ENCODE measurements at places on chromosomes 2 and 18.
A peak's percentile ranks its signal among the peaks of the same experiment; 100 is the strongest.

GRCh38 chr2:146730882-146731281 is 1113.9 kb upstream of the ACVR2A start:
- DNase-seq: no peak

- no peak for DNase-seq
These were observed 60.8 kb downstream of the KIAA1328 start for GRCh38 chr18:36889742-36890141.

DNA sequence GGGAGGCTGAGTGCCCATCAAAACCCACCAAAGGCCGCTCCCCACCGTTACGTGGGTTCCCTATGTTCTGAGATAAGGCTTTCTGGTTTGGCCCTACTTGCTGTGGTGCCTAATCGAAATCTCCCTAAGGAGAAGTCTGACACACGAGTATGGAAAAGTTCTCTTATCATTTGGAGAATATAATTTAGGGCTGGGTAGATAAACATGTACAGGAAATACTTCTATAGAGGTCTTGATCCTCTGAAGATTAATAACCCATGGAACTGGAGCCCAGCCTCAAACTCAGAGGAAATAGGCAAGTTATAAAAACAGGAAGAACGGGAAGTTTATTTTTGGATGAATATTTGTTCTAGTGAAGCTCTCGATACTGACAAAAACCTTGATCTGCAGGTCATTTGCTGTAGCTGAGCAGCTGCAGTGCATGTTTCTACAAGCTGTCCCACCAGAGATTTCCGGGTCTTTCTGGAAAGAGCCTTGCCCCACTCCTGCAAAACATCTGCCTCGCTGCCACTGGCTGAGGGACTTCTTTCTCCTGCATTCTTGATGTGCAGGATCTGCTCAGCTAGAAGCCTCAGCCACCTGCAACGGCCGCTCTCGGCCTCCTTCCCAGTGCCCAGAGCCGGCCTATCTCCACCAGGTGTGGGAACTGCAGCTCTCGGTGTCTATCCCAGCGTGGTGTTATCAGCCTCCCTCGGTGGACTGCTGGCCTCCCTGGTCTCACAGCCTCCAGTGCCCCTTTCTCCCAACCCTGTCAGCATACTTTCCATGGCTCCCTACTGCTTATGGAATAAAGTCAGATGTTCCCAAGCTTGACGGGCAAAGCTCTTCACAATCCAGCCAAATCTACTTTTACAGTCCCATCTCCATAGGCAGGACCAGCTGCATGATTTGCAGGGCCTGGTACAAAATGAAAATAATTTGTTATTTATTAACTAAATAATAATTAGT is 48.6 kb downstream of the SPRED2 start:
- DNase-seq: no peak

- no peak for DNase-seq
These were observed 52.9 kb downstream of the CCDC141 start for GRCh38 chr2:178997067-178997466.

DNA sequence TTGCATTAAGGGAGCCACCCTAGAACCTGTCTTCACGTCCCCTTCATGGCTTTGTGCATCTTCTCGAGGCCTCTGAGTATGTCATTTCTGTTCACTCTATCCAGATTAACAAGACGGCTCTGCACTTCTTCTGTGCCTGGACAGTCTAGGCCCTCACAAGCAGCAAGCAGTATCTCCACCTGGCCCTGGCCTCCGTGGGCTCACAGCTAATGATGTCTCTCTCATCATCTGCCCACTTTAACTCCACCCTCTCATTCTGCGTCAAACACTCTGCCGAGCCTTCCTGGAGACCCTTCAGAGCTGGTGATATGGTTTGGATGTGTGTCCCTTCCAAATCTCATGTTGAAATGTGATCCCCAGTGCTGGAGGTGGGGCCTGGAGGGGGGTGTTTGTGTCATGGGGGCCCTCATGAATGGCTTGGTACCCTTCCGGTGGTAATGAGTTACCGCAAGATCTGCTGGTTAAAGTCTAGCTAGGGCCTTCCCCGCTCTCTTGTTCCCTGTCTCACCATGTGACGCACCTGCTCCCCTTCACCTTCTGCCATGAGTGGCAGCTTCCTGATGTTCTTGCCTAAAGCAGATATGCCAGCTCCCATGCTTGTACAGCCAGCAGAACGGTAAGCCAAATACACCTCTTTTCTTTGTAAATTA is 132.5 kb upstream of the ID2 start:
- DNase-seq: no peak

DNA sequence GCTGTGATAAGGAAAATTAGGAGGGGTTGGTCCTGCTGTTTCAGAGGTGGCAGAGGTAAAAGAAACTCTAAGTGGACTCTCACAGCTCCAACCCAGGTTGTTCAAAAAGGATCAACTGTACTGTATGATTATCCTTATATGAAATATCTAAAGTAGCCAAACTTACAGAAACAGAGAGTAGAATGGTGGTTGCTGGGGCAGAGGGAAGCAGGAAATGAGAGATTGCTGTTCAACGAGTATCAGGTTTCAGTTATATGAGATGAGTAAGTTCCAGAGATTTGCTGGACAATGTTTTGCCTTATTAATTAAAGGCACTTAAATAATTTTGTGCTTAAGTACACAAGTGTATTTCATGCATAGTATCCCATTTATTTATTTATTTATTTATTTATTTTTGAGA is 972.0 kb upstream of the LRRTM1 start:
- no peak for DNase-seq

DNA sequence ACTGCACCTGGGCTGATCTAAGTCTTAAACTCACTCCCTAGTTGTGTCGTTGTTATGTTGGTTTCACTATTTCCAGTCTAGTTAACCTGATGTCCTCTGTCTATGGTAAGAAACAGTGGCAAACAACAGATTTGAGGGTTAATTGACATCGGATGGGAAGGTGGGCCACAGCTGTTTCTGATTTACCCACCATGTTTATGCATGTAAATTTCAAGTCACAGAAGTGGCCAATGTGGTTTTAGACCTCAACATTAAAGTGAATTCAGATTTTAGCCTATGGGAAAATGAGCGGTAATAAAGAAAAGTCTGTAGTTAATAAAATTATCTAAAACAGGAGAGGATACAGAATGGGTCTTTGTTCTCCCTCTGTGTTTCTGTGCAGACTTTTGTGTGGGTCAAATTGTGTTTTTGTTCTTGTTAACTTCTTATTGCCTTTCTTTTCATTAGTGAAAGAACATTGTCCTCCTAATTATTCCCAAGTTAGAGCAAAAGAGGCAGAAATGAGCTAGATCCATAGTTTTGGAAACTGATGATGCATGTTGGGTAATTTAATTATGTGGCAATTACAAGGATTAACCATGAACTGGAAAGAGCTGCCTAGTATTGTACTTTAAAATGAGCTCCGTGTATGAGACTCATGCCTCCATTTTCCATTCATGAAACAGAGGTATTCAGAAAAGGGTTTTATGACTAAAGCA is 83.2 kb downstream of the LAMA3 start:
- no peak for DNase-seq

DNA sequence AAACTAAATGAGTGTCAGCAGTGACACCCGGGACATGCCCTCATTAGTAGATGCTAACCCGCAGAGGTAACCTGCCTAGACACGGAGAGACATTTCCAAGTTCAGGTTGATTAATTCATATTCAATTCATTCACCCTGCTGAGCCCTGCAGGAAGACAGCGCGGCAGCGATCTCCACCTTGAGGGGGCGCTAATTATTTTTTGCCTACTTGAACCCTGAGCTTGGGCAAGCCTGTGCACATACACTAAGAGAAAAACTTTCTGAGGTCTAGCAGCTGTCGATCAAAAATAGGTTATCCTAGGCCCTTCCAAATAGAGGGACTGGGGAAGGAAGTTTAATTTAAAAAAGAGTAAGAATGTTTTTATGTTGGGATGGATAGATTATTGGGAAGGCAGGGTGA is 1.3 kb upstream of the LYPD6 start:
- DNase-seq: no peak

- no peak for DNase-seq
These were observed 55.4 kb upstream of the NCOA1 start for GRCh38 chr2:24435391-24436316.

- peak; percentile 43 for DNase-seq
These were observed 206.8 kb downstream of the CLIP4 start for GRCh38 chr2:29322011-29322410.

- DNase-seq: peak; percentile 92
These were observed 2.4 kb upstream of the PROC start for GRCh38 chr2:127415593-127416505.

GRCh38 chr2:235564066-235564465 is 70.2 kb downstream of the AGAP1 start:
- no peak for DNase-seq

DNA sequence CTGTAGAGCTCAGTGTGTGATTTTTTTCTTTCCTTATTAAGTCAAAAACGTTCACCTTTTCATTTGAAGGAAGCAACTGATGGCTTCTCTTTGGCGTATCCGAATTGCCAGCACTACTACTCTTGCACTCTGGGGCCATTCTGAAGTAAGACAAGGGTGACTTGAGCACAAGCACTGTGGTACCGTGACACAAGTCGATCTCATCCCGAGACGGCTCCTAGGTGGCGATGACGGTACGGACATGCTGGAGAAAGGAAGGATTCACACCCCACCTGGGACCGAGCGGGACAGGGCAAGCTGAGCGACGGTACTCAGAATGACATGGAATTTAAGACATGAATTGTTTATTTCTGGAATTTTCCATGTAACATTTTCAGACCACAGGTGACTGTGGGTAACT is 36.8 kb upstream of the LDLRAD4 start:
- DNase-seq: no peak

- DNase-seq: peak; percentile 18
These were observed 177.9 kb downstream of the DNAH6 start for GRCh38 chr2:84694088-84694622.

- DNase-seq: no peak
These were observed 83.8 kb downstream of the FAM117B start for GRCh38 chr2:202718614-202719013.

- DNase-seq: peak; percentile 75
These were observed 153.7 kb upstream of the SERTAD2 start for GRCh38 chr2:64807417-64807816.

GRCh38 chr2:17752892-17753802 is 463 bp downstream of the SMC6 start:
- peak; percentile 50 for DNase-seq

GRCh38 chr2:26922405-26923188 is 47.8 kb upstream of the MAPRE3 start:
- DNase-seq: peak; percentile 64

DNA sequence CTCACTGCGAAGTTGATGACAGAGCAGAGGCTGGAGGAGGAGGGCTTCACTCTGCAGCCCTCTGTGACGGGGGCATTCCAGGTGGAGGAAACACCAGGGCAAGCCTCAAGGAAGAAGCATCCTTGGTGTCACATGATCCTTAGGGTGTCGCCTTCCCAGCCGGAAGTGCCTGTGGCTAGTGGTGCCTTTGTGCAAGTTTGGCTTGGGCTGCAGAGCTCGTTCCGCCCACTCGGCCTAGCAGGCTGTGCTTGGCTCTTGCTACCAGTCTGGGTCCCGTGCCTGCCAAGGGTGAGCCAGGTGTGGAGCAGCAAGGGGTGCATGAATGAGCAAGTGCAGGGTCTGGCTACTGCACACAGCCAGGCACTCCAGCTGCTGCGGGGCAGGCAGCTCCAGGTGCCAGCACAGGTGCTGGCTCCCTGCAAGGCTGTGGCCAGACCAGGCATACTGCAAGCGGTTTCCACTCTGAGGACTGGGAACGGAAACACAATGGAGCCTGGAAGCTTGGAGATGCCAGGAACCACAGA is 325.3 kb upstream of the SMIM21 start:
- no peak for DNase-seq

DNA sequence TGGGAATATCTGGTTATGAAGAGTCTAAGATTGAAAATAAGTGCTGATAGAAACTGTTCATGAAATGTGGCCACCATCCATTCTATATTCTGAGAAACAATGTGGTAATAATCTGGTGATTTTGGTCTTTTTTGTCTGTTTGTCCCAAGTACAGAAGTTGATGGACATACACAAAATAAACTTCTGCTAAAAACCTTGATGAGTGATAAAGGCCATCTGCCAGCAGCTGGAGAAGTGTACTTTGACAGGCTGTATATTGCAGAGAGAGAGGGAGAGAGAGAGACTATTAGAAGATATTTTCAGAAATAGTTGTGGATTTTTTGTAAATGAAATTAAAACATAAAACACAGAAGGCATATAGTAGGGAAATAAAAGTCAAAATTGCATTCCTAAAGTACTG is 96.9 kb upstream of the NABP1 start:
- DNase-seq: no peak

- no peak for DNase-seq
These were observed 112.7 kb downstream of the LCLAT1 start for GRCh38 chr2:30559544-30560275.

DNA sequence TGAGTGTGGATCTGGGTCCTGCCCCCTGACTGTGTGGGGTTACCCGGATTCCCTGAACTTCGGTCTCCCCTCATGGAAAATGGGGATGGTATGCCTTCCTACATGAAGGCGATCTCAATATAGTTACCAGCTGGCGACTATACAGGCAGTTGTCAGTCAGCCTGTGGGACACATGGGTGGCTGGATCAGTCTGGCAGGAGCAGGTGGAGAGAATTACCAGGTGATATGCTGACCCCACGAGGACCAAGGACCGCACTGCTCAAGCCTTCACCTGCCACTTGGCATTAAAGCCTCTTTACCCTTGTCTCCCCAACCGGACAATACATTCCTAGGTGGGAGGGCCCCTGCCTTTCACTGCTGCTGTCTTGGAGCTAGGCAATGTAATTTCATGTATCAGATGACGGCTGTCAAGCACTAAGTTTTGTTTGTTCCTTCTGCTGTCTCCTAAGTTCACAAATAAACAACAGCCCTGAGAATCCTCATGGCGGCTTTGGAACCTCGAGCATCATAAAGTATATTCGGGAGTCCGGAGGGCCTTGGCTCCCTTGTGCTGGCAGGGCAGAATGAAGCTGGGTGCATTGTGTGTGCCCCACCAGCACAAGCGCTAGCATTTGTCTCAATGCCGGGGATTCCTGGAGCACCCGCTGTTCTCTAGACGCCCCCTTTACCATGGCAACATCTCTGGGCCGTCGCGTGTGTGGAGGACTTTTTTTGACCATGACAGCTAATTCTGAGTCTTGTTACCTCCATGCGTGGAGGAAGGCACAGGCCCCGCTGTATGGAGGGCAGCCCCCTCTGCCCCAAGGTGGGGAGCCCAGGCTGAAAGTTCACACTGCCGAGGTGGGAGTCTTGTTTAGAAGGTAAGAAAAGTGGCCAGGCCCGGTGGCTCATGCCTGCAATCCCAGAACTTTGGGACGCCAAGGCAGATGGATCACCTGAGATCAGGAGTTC is 48.6 kb downstream of the PDCL3 start:
- DNase-seq: no peak

- no peak for DNase-seq
These were observed 11.2 kb downstream of the RUFY4 start for GRCh38 chr2:218079943-218080913.

- no peak for DNase-seq
These were observed 24.2 kb downstream of the RAPH1 start for GRCh38 chr2:203510941-203511305.

GRCh38 chr2:130369311-130369964 is 13.6 kb downstream of the PTPN18 start:
- no peak for DNase-seq

Data from activated CD4-positive, alpha-beta T cell treated with anti-CD3 and anti-CD28 coated beads for 48 hours (primary cell).